ENCODE measurements at places on chromosomes 3 and 15.

- DNase-seq: no peak
These were observed 262.6 kb downstream of the ABHD5 start for GRCh38 chr3:43953380-43953779.

- DNase-seq: no peak
These were observed 9.5 kb downstream of the ZBTB47 start for GRCh38 chr3:42662813-42663535.

- DNase-seq: no peak
These were observed 236.5 kb downstream of the AGBL1 start for GRCh38 chr15:86316216-86316615.

GRCh38 chr3:190088890-190089289, 31.8 kb downstream of the P3H2 start:
- no peak for DNase-seq

DNA sequence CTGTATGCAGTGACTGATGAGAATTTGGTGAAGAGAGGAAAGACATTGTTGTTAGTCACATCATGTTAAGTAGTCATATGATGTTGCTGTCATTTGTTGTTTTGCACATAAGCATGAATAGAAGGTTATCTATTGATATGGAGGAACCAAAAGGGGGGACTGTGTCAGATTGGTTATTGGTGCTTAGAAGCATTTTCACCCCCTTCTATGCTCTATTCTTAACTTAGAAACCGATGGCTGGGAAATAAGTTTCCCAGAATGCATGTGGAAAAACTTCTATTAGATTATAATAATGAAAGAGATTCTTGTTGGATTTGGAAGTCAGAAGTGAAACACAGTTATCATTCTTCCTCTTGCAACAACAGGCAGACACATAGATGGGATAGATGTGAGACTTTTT, 33.2 kb upstream of the CADM2 start:
- no peak for DNase-seq

GRCh38 chr15:77019521-77020331, 24.8 kb downstream of the PSTPIP1 start:
- DNase-seq: no peak

DNA sequence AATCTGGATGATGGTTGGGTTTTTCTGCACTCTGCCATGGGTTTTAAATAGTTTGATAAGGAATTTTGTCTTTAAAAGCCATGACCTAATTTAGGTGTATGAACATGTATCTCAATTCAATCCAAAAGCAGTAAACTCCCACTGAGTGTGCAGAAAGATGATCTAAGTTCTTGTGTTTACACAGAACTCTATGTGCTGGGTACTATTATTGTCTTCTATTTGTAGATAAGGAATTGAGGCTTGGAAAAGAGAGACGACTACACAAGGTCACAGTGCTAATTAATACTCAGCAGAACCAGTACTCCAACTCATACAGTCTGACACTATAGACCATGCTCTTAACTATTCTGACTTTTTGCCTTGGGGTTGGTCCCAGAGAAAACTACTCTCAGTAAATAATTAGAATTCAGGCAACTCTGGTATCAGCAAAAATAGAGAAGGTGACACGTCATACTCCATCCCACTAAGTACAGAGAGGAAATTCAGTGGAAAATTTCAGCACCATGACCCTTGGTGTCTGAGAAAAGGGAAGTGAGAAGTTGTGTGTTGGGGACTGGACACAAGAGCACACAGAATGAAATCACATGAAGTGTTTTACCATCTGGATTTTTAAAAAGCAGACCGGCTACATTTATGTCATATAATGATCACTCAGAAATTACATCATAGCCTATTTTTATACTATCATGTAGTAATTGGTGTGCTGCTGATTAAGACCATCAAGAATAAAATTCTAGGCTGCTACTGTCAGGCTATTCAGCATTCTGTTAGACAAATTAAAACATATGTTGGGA, 18.3 kb upstream of the MYH15 start:
- no peak for DNase-seq

DNA sequence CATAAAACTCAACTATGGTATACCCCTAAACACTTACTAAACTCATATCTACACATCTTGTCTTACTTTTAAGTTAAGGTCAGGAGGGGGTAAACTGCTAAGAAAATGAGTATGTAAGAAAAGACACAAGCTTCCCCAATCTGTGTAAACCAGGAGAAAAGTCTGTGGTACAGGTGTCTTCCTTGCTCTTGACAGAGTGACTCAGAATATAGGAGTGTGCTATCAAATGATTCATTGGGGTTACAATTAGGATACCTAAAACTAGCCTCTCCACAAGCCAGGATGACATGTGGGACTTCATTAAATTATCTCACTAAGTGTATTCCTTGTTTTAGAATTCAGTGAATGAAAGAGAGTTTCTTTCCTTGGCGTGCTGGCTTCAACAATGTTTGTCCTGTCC, 274.8 kb downstream of the BBX start:
- DNase-seq: no peak

Data from LHCN-M2 (cell line).